ENCODE measurements at places on chromosomes 5 and 9. TPM values are rescaled to one million over a fixed set of nuclear protein-coding genes. Genes with fewer than 3 reads are reported as not detected.
A peak's percentile ranks its signal among the peaks of the same experiment; 100 is the strongest.

GLDC gene
- 5.5 TPM for total RNA-seq

- no peak for DNase-seq
Measured at GRCh38 chr5:80409367-80409966, 1.6 kb downstream of the ZFYVE16 start.

DNA sequence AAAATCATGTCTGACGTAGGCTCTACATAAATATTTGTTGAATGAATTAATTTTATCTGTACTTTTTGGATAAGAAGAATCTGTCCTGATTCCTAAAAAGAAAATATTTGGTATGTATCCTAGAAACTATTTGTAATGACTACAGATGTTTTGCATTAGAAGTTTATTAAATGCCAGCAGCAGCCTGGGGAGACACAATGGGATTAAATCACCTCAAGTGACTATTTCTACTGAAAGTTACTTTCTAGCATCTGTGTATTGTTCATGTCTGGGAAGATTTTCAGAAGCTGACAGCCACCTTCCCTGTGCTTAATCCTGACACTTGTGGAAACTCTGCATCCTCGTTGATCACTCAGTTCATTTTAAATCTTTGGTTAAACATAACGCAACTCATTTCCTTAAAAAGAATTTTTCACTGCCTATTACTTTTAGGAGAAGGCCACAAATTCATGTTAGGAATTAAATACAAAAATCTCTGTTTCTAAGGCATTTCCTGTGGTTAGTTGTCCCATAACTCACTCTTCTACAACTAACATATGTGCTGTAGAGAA is 209.3 kb upstream of the PPP1R2B start:
- DNase-seq = no peak

GRCh38 chr5:155106221-155106620 is 92.7 kb downstream of the KIF4B start:
- DNase-seq = no peak

DNA sequence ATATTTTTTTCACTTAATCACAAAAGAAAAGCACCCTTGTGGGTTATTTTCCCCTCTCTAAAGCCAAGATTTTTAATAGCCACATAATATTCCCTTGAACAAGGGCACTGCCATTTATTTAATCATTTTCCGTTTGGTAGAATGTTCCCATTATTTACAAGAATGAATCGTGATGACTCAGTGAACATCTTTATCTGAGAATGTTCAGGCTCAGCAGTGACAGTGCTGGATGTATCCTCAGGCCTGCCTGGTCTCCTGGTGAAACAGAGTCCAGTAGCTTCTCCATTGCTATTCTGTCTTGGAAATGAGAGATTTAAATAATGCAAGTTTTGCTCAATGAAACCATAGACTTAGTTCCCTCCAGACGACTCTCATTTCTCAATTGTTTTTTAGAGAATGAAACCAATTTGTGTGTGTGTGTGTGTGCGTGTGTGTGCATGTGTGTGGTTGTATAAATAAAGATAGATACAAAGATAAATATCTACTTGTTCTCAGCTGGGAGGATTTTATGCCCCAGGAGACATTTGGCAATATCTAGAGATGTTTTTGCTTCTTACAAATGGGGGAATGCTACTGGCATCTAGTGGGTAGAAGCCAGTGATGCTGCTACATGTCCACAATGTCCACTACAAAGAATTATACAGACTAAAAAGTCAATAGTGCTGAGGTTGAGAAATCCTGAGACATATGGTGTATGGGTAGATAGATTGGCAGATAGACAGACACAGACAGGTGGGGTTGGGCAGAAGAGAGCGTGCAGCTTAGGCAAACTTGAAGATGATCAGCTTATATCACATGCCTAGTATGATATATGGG is 55.0 kb downstream of the PAPPA start:
- peak; percentile 28 for DNase-seq

DNA sequence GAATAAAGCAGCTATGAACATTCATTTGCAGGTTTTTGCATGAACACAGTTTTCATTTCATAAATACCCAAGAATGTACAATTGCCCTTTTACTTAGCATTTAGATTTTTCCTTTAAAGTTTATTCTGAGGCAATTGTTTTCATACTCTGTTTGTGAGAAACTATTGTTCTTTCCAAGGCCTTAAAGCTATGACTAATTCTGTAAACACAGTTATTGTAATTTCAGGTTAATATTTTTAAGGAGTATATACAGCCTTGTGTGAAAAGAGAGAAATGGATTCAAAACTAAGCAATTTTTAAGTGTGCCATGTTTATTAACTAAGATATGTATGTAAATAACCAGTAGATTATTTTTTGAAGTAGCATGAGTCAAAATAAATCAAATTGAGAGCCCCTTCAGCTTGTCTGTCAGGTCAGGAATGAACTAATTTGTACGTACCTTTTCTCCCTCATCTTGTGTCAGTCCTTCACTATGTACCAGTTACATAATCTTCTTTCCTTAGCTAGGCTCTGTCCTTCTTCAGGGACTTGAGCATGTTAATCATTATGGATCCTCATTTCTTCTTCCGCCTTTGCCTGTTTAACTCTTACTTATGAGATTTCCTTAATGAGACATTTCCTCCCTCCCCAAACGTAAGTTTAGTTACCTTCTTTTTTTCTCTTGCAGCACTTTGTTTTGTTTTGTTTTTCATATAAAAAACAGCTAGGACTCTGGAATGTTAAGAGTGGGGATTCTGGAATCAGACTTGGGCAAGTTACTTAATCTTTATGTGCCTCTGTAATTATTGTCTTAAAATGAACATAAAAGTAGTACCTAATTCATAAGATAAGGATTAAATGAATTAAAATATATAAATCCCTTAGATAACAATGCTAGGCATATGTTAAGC is 63.6 kb downstream of the NIPBL start:
- DNase-seq = no peak

DNA sequence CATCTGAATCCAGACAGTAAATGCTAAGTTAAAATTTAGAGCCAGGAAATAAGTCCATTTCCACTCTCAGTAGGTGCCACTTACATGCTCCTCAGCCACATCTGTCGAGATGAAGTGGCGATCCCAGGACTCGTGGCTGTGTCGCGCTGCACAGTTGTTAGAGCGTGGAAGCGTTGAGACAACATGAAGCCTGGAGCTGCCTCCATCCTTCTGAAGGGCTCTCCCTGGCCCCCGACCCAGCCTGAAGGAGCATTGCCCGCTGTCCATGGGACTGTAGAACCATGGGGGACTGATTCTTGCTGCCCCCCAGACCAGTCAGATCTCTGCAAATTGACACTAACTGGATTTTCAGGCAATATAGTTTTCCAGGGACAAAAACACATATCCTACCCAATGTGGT is 58.9 kb downstream of the IRX1 start:
- no peak for DNase-seq

Measured in HT1080 (cell line).